Cortex of kidney (tissue), 1 donor: ENCODE measurements at places on chromosomes 3 and 15.

GRCh38 chr3:522888-523287 lies 326.3 kb downstream of the CHL1 start:
- DNase-seq = no peak

GRCh38 chr15:92082006-92082843 lies 228.7 kb downstream of the SLCO3A1 start:
- DNase-seq = no peak

- no peak for DNase-seq
These were observed 28.7 kb upstream of the PFN2 start for GRCh38 chr3:149999421-149999820.

DNA sequence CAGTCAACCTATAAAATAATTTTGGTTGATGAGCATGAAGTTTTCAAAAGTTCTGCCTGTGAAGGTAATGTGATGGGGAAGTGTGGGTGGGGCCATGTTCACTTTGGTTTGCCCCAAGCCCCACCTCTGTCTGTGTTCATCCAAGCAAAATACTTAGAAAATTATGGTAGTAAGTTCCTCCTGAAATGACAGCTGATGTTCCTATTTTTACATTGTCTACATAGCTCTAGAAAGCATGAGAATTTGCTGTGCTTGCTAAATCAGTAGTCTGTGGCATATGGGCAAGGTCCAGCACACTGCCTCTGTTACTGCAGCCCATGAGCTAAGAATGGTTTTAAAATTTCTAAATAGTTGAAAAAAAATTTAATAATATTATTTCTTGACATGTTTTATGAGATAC lies 21.9 kb upstream of the CP start:
- no peak for DNase-seq

DNA sequence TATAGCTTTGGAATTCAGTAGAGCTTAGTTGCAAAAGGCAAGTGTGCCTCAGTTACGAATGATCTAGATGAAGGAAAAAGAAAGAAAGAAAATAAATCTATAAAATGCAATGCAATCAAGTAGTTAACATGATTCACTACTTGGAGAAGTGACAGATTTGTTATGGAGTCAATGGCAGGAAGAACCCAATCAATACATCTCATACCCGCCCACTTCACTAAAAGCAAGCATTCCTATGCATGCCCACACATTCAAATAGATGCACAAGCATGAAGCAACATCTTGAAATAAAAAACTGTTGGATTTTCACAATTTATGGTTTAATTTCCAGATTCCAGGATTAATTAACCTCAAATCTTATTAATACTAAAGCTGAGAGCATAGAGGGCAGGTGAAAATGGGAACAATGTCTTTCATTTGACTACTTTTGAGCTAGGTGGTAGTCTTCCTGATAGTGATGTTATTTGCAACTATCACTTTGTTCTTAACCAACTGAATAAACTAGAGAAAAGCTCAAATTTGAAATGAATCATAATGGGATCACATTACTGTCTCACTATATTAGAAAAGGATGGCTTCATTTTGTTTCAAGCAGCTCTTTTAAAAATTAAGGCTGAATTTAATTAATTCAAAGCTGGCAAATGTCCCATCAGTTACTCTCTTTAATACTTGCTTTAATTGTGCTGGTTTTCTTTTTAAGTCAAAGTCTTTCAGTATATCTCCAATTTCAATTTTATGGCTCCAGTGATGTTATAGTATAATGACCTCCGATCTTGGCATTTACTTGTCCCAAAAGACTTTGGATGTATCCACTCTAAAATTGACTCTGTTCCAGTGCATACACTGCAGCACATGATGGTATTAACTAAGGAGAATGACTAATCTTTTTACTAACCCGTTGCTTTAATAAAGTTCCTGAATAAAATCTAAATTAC lies 46.7 kb upstream of the CCDC50 start:
- no peak for DNase-seq

GRCh38 chr3:35670408-35670965 lies 31.2 kb downstream of the ARPP21 start:
- no peak for DNase-seq

GRCh38 chr3:86990012-86990733 lies 776 bp downstream of the VGLL3 start:
- no peak for DNase-seq

DNA sequence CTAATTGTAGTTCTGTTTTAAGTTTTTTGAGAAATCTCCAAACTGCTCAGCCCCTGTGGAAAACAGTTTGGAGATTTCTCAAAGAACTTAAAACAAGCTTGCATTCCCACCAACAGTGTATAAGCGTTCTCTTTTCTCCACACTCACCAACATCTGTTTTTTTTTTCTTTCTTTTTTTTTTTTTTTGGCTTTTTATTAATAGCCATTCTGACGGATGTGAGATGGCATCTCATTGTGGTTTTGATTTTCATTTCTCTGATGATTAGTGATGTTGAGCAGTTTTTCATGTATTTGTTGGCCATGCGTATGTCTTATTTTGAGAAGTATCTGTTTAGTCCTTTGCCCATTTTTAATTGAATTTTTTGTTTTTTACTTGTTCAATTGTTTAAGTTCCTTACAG lies 73.1 kb upstream of the COL8A1 start:
- no peak for DNase-seq

DNA sequence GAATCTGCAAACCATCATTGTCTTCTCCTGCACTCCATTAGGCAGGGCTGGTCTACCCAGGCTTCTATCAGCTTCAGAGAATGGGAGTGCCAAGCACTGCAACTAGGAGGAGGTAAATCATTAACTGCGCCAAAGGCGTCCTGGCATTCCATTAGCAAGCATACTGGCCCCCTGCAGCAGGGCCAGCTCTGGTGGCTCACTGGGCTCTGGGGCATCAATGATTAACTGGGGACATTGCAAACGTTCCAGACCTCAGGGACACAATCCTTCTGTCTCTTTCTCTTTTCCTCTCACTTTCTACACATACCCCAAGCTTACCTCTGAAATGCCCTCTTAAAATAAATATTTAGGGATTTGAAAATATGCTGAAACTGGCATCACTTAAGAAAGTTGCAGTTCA lies 129.0 kb downstream of the MYLK start:
- DNase-seq = no peak

- no peak for DNase-seq
These were observed 261.0 kb downstream of the MFSD1 start for GRCh38 chr3:159062734-159063410.

- no peak for DNase-seq
These were observed 212.4 kb upstream of the TBC1D5 start for GRCh38 chr3:17954801-17955200.

- DNase-seq = no peak
These were observed 1031.7 kb upstream of the CFAP20DC start for GRCh38 chr3:60081381-60082095.

GRCh38 chr15:44066211-44066827 lies 128.8 kb downstream of the FRMD5 start:
- no peak for DNase-seq

DNA sequence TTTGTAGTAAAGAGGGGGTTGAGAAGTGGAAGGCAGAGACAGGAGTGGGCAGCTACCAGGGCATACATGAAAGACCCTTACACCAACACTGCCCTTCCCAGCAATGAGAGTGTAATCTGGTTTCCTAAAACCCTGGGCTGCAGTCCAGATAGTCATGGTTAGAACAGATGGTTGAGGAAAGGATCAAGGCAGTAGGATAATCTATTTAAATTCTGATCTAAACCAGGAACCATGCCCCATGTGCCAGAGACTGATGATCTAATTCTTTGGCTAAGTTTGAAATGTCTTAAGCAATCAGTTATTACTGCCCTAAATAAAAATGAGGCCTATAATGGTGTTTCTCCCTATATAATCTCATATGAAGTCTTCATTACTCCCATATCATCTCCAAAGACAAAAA lies 59.6 kb downstream of the PRTG start:
- DNase-seq = no peak

- no peak for DNase-seq
These were observed 439.0 kb downstream of the NTRK3 start for GRCh38 chr15:87817553-87817952.

- no peak for DNase-seq
These were observed 13.7 kb downstream of the FOXB1 start for GRCh38 chr15:60017538-60018520.

DNA sequence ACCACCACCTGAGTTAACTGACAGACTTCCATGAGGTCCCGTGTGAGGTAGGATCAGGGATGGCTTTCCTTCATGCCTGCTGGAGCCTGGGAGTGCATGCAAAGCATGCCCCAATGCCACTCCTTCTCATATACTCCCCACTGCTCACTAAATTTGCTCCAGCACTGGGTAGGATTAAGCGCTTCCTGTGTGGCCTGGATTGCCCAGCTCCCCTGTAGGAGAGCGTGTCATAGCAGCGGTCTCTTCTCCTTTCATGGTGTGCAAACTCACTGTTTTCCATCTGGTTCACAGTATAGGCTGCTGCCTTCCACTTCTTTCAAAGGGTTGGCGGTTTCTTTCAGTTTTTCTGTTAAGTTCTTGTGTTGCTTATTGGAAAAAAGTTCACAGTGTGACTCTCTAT lies 34.1 kb upstream of the ABI3BP start:
- DNase-seq = no peak

DNA sequence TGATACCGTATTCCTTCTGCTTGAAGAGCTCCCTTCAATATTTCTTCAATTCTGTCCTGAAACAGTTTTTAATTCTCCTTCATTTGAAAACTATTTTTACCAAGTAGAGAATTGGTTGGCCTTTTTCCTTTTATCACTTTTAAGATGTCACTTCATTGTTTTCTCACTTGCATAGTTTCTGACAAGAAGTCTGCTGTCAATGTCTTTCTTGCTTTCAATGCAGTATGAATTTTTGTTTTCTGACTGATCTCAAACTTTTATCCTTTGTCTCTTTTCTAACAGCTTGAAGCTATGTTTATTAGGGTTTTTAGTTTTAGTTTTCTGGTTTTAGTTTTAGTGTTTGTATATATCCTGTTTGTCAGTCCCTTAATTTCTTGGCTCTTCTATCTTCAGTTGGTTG lies 364.8 kb upstream of the TPRG1 start:
- DNase-seq = no peak

- no peak for DNase-seq
These were observed 156.3 kb downstream of the MTHFS start for GRCh38 chr15:79740561-79740960.

DNA sequence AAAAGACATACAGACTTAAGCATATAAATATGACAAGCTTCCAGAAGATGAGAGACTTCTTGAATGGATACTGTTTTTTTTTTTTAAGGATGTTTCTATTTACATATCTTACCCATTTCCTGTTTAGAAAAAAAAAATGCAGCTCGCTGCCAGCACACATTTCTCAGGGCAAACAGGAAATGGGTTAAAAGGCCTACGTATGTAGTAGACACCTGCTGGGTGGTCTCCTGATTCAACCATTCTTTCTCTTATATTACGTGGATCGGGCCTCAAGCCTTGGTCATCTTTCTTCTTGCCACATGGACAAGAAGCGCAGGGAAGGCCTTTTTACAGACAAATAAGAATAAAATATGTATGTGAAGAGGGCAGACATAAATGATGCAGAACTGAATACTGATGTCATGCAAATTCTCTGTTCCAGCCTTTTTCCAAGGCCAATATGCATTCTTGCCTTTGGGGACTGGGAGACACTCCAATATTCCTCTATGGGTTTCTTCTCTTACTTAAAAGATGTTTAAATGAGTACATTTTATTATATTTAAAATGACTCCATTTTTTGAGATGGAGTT lies 35.0 kb upstream of the TJP1 start:
- no peak for DNase-seq

DNA sequence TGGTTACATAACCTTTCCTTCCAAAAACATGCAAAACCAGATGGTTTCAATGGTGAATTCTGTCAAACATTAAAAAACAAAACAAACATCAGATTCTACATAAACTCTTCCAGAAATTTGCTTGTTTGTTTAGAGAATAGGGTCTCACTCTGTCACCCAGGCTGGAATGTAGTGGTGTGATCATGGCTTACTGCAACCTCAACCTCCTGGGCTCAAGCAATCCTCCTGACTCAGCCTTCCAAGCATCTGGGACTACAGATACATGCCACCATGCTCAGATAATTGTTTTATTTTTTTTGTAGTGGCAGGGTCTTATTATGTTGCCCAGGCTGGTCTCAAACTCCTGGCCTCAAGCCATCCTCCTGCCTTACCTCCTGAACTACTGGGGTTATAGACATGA lies 36.1 kb downstream of the FBXL2 start:
- DNase-seq = no peak

GRCh38 chr3:47836986-47837385 lies 34.0 kb downstream of the DHX30 start:
- no peak for DNase-seq

GRCh38 chr3:188421151-188421821 lies 267.3 kb downstream of the LPP start:
- no peak for DNase-seq
